ENCODE measurements at places on chromosomes 4 and X.

DNA sequence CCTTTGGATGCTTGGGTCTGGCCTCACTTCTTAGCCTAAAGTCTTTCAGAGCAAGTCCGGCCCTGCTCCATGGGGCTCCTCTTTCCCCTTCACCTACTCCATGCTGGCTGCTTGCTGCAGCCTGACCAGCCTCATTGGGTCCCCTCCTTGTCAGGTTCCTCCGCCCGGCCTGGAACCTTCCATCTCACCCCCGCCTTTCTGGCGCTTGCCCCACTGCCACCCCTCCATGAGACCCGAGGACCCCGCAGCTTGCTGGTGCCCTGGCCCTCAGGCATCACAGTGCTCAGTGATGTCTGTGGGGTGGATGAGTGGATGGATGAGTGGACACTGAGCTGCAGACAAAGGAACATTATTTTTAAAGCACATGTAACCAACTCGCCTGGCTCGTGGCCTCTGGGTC lies 24.7 kb downstream of the SORCS2 start:
- DNase-seq: no peak

DNA sequence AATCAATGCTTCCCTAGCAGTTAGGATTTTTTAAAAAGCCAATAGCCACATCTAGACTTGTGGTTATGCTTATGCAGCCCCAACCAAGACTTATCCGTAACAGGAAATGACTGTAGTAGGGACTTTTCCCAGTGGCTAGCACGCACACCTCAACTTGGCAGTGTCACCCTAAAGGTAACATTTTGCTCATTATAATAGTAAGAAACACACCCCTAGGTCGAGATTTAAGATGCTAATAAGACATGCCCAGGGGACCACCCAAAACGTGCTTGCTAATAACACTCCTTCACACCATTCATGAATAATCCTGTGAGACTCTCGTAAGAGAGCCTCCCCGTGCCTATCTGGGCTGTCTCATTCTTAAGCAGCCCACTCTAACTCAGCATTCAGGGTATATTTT lies 195.3 kb downstream of the CHIC1 start:
- DNase-seq: no peak

DNA sequence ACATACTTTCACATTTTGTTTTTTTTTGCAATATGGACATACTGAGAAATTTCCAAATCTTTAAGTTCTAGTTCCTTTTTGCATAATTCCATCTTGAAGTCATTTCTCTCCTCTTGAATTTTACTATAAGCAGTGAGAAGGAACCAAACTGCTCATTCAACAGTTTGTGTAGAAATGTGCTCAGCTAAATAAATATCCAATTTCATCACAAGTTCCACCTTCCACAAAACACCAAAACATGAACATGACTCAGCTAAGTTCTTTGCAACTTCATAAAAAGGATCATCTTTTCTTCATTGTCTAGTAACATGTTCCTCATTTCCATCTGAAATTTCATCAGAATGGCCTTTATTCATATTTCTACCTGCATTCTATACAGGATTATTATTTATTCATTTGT lies 77.3 kb upstream of the FGF13 start:
- DNase-seq: no peak

DNA sequence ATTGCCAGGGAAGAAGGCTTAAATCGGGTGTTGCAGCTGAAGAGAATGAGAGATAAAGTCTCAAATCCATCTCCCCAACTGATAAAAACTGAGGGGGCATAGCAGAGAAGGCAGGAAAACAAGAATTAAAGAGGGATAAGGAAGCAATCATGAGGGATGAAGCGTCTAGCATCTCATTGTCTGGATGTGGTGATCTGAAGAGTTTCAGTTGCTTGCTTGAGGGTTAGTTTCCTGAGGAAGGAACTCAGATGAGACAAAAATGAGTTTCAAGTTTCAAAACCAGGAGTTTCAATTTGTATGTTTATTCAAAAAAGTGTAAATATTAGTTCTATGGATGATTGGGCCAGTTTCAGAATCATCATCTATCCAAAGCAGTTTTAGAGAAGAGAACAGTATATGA lies 496.9 kb downstream of the RAB28 start:
- DNase-seq: no peak

- no peak for DNase-seq
These were observed 181.9 kb downstream of the CEP135 start for GRCh38 chr4:56130606-56131155.

- DNase-seq: no peak
These were observed 282.1 kb downstream of the SHOX start for GRCh38 chrX:912677-913076.

DNA sequence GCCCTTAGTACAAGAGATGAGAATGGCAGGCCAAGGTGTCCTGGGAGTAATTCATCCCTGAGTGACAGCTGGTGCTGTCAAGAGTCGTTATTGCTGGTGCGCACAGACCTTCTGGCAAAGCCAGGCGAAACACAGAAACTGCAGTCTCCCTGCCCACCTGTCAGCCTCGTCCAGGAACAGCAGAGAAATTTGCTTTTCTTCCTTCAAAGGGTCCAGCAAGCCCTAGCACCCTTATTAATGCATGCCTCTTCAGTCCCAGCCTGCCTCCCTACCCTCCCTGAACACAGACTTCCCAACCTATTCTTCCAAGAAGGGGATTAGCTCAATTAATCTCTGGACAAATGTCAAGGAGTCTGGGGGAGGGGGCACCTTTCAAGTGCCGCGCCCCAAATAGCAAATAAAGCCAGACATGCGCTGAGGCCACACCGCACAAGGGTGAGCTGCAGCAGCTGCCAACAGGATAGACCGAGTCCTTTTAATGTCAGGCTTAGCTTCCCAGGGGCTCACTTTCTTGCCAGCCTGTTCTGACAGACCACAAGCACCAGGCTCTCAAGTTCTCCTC lies 250.7 kb upstream of the RASGEF1B start:
- no peak for DNase-seq

- no peak for DNase-seq
These were observed 304.7 kb upstream of the TAPT1 start for GRCh38 chr4:16530688-16531635.

DNA sequence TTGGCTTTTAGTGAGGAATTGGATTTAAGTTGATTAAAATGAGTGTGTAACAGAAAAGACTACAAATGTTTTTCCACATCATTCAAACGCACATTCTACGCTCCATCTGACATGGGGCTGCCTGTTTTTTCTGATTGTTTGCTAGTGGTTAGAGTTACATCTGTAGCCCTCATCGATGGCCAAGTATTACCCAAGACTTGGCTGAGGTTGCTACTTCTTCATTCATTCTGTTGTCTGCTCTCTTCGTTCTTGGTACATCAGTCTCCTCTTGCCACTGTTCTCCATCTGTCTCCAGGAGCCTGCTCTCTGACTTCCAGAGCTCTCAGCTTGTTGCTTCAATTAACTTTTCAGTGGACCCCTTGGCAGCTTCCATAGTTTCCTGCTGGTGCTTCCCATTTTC lies 1844.6 kb upstream of the TENM3 start:
- no peak for DNase-seq

- DNase-seq: no peak
These were observed 129.6 kb upstream of the BMP3 start for GRCh38 chr4:80900908-80901307.

- DNase-seq: no peak
These were observed 21.2 kb upstream of the TAB3 start for GRCh38 chrX:30910124-30910860.

- no peak for DNase-seq
These were observed 243.2 kb downstream of the CPE start for GRCh38 chr4:165621983-165622382.

- no peak for DNase-seq
These were observed 98.6 kb upstream of the NR3C2 start for GRCh38 chr4:148540622-148541326.

- DNase-seq: no peak
These were observed 16.8 kb downstream of the DCAF8L1 start for GRCh38 chrX:27964432-27964831.

DNA sequence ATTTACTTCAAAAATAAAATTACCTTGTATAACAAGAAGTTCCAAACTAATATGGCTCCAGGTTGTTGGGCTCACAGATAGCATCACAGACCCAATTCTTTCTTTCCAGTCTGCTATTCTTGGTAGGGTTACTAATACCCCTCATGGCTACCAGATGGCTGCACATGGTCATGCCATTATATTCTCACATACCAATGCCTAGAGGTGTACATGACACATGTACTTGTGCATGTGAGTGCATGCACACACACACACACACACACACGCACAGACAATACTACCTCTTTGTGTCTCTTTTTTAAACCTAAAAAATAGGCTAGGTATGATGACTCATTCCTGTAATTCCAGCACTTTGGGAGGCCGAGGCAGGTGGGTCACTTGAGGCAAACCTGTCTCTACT lies 31.1 kb downstream of the FBXO8 start:
- no peak for DNase-seq

Data from left forelimb (tissue), 1 donor.